ENCODE measurements at places on chromosomes 16 and 17.

DNA sequence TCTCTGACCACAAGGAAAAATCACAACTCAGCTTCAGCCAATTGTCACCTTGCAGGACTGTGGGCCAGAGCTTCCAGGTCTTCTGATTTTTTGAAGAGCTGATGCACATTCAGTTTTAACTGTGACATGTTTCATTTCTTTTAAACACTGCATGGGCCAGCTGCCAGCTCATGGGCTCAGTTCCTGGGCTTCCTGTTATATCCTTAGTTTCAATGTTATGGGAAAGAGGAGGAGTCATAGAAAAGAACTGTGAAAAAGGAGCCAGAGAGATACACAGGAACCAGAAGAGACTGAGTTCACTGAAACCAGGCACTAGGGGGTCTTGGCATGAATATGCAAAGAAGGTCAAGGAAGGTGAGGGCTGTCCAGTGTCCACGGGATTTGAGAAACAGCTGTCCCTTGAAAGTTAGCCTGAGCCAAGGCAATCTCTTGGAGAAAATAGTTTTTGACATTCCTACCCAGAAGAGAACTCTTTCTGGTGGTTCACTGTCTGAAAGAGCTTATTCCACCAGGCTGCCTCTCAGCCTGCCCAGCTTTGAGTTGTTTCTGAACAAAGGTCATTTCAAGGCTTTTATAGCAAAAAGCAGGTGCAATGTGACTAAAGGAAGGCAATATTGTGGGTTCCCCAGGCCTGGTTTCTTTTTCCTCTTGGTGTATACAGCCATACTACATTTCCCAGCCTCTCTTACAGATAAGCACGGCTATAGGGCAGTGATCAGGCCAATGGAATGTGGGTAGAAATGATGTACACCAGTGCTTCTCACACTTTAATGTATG lies 10.5 kb downstream of the PDILT start:
- DNase-seq = no peak

DNA sequence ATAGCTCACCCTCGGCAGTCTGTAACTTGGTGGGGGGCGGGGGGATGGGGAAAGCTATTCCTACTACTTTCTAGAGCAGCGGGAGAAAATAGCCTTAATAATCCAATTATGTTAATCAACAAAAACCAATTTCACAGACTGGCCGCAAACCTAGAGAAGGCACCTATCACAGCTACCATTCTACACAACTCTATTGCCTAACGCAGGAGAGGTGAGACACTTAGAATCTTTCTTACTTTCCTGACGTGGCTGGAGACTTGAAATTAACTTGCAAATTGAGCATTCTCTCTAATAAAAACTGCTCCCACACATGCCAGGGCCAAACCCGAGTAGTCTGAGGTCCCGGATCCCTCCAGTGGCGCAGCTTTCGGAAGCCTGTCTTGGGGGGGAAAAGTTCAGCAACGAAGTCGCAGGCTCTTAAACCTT lies 794 bp downstream of the SMG6 start:
- DNase-seq = no peak

GRCh38 chr16:29844575-29845331 lies 18.3 kb downstream of the CDIPT start:
- no peak for DNase-seq

DNA sequence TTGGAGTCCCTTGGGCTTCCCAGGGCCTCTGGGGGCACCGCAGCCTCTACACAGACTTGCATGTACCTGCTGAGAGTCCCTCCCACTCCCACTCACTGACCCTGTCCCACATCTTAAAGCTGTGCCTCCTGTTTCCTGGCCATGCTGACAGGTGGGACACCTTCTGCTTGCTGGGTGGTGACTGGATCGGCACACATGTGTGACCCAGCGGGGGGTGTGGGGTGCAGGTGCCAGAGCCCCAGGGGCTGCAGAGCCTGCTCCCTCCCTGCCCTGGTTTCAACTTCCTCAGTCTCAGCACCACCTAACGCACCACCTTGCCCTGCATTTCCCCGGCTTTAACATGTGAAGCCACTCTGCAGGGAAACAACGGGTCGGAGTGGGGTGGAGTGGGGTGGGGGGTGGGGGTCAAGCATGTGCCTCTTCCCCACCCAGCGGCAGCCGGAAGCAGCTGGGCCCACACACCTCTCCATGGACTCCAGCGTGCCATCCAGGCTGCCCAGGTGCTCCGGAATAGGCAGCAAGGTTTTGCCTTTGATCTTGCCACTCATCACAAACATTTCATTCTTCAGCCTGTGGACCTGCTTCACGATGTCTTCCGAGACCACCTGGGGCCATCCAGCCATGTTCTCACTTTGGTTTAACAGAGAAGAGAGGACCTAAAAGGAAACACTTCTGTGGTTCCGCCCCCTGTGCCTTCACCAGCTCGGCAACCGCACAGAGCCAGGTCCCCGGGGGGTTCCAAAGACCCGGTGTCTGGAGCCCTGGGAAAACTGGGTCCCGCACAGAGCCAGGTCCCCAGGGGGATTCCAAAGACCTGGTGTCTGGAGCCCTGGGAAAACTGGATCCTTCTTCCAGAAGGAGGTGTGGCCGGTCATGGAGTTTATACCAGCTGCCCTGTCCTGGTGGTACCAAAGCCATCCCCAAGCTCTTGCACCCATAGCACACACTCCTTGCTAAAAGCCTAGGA lies 4.7 kb downstream of the DNAH17 start:
- no peak for DNase-seq

GRCh38 chr16:49530427-49530970 lies 156.9 kb downstream of the C16orf78 start:
- DNase-seq = no peak

DNA sequence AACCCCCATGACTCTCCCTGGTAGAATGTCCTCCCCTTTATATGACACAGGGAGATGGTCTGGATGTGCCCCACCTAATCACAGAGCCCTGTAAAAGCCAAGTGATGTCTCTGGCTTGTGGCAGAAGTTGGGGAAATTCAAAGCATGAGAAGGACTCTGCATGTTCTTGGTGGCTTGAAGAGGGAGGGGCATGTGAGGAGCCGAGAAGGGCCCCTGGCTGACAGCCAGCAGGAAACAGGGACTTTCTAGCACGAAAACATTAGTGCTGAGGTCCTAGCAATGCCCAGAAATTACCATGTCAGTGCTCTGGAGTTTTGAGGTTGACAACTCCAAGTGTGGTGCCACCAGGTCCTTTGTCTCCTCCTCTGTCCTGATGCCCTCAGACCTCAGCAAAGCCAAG lies 75.9 kb downstream of the USP22 start:
- DNase-seq = no peak

DNA sequence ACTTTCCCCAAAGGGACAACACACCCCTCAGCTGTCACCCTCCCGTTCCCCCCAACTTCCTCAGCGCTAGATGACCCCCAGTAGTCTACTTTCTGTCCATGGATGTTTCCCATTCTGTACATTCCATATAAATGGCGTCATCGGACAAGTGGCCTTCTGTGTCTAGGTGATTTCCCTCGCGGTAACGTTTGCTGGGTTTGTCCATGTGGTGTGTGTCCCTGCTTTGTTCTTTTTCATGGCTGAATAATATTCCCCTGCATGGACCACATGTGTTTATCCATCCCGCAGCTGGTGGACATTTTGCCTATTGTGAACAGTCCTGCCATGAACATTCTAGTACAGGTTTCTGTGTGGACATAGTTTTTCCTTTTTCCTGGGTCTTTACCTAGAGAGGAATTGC lies 7.3 kb upstream of the TEDC2 start:
- no peak for DNase-seq

DNA sequence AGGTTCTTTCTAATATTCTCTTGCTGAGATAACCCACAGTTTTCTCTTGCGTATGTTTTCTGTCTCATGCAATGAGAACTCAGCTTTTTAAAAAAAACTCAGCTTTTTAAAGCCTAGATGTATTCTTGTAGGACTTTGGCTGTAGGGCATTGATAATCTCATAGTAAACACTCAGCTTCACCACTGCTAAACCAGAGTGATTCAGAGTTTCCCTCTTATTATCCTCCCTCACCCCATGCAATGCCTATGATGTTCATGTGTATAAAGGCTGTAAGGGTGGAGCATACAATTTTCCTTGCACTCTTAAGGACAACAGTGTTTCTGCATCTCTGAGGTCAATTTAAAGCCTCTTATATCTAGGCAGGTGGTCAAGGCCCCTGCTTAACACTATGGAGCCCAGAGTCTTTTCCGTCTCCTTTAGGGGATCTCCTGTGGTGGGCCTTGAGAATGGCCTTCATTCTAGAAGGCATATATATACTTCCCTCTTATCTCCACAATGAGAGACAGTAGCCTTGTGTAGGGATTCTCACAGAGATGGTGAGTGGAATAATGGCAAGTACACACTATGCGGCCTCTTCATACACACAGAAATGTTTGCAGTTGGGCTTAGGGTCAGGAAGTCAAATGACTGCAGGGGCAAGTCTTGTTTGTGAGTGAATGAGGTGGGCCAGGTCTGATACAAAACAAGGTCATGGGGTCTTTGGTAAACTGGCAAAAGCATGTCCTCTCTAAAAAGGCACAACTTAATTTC lies 279.6 kb downstream of the HS3ST3A1 start:
- no peak for DNase-seq

GRCh38 chr17:17073581-17074403 lies 31.5 kb downstream of the MPRIP start:
- no peak for DNase-seq

DNA sequence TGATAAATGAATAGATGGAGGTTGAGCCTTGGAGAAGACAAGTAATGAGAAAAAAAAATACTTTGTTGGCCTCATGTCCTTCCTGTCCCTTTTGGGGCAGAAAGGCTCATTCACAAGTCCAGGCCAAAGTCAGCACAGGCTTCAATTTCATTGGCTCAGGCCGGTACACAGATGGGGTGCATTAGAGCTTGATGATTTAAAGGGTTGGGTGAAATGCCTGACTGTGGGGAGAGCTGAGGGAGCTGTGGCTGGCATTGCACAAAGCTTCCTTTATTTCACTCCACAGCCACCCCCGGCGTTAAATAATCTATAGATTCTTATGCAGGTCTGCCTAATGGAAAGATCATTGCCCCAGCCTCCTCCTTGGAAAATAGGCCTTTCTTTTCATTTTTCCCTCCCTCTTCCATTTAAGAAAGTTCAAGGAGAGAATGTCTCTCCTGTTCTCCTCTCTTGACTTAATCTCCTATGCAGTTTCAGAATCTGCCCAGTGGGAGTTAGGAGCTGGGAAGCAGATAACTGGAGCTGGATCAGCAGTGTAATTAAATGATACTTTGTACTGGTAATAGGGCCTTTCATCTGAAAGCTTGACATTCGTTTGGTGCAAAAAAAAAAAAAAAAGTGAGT lies 24.4 kb downstream of the YPEL2 start:
- no peak for DNase-seq

GRCh38 chr16:49919327-49919726 lies 63.4 kb upstream of the ZNF423 start:
- DNase-seq = no peak

DNA sequence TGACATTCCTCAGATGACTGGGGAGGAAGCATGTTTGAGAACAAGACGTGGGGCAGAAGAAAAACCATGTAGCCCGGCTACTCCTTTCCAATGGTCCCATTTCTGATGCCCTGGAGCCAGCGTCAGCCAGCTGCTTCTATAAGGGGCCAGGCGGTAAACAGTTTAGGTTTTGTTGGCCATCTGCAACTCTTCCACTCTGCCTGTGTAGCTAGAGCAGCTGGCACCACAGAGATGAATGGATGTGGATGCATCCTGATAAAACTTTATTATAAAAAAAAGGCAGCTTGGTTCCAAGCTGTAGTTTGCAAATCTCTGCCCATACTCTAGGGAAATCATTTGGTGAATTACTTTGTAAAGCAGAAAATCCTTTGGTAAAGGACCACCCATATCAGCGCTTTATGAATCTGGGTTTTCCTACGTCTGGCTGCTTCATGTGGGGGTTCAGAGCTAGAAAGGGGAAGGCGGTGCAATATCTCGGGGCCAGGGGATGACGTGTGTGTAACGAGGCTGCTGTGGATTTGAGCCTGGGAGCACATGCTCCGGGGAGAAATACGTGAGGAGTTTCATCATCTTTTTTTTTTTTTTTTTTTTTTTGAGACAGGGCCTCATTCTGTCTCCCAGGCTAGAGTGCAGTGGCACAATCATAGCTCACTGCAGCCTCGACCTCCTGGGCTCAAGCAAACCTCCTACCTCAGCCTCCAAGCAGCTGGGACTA lies 3.4 kb upstream of the SRL start:
- DNase-seq = no peak

- DNase-seq = no peak
Observed at GRCh38 chr16:64417711-64418227, 704.1 kb downstream of the CDH11 start.

DNA sequence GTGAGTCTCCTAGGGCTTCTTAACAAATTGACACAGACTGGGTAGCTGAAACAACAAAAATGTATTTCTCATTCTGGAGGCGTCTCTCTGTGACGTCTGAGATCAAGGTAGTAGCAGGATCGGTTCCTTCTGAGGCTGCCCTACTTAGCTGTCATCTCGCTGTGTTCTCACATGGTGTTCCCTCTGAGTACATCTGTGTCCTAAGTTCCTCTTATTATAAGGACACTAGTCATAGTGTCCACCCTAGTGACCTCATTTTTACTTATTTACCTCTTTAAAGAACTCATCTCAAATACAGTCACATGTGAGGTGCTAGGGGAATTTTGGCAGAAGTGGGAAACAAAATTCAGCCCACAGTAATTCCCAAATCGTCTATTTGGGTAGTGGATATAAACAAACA lies 529.1 kb downstream of the NPIPA7 start:
- no peak for DNase-seq

GRCh38 chr16:56143666-56144065 lies 47.6 kb upstream of the GNAO1 start:
- no peak for DNase-seq

DNA sequence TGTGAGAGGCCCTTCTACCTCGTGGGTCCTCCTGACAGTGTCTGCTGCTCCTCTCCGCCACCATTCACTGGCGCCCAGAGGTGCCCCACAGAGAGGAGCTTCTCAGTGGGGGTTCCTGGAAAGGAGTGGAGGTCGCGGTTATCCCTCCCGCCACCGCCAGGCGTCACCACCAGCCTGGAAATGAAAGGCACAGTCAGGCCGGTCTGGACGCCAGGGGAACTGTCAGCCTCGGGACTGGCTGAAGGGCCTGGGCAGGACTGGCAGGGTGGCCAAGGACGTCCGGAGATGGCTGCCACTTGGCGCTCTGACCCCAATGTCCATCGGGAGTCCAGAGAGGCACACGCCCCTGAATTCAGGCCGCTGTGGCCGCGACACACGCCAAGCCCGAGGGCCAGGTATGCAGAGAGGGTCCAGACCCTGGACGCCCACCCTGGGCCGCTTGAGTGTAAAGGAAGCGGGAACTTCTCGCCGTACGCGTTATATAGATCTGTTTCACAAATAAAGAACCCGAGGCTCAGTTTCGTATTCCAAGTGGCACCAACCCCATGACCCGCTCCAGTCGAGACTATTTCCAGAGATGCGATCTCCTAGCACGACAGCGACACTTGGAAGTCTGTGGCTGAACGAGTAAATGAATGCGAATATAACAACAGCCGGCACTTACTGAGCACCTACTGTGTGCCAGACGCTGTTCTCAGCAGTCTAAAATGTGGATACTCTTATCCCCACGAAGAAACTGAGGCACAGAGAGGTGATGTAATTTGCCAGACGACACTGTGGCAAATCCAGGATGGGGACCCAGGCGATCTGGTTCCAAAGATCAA lies 7.6 kb upstream of the NXPH3 start:
- peak; percentile 72 for DNase-seq

Measured in stimulated activated CD8-positive, alpha-beta memory T cell treated with anti-CD3 and anti-CD28 coated beads, Interleukin-2, amount 100 ng/mL, for 1 hour (primary cell).